RCC 7860 (cell line): ENCODE measurements at places on chromosomes 3 and 15.

GRCh38 chr3:15520185-15520584, 1.3 kb downstream of the COLQ start:
- no peak for DNase-seq

- DNase-seq, result no peak
Observed at GRCh38 chr3:5332270-5332956, 144.9 kb downstream of the EDEM1 start.

DNA sequence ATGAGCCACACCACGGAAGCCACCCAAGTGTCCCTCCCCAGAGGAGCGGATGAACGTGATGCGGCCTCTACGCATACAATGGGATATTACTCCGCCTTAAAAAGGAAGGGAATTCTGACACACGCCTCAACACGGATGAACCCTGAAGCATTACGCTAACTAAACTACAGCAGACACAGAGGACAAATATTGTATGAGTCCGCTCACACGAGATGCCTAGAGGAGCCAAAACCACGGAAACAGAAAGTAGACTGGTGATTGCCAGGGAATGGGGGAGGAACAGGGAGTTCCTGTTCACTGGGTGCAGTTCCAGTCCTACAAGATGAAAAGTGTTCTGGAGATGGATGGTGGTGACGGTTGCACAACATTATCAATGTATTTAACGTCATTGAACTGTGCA, 32.7 kb downstream of the SRGAP3 start:
- no peak for DNase-seq

DNA sequence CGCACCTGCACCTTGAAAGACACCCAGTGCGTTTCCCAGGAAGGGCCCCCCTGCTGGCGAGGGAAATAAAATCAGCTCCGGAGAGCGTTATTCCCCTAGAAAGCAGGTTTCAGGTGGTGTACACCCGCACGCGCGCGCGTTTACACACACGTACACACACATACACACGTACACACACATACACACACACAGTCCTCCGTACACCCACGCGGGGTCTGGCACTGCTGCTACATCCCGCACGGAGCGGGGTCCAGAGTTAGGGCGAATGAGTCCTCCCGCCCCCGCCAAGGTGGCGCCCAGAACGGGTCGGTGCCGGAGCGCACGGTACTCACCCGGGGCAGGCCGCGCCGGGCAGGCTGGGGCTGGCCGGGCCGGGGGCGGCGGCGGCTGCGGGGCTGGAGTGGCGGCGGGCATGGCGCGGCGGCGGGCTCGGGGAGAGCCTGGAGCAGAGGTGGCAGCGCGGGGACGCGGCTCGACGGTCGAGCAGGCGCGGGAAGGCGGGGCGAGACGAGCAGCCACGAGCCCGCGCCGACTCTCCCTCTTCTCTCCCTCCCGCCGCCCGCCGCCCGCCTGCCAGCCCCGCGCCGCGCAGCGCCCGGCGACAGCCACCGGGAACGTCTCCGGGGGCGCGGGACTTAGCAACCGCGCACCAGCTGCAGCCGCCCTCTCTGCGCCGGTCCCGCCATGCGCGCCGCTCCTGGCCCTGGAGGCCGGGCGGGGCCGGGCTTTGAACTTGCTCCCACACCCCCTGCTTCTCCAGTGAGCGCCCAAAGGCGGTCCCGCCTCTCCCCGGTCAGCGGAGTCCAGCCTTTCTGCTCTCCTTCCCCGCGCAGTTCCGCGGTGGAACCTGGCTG, at the start of gene DCLK3:
TSS of gene DCLK3 (minus strand) at position 704 of the 854 bp plus-strand sequence. CDS start at position 414, 290 bp downstream.
- no peak for DNase-seq

- peak; percentile 57 for DNase-seq
Observed at GRCh38 chr3:21839592-21839991, 88.6 kb upstream of the ZNF385D start.

DNA sequence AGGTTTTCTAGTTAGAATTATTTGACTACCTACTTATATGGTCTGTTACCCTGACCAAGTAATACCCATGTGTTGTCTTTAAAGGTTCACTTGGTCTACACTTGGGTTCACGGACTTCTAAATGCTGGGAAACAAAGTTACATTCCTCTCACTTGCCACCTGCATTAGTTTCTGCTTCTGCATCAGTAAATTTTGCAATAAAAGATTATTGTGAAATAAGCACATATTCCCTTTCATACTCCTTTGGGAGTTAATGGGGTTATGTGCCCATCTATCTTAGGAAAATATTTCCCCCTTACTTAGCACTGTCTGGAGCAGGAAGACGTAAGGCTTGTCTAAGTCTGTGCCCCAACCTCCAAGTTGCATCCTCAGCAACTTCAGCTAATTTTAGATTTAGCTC, 160.7 kb downstream of the FRMD5 start:
- DNase-seq, result no peak

- DNase-seq, result peak; percentile 21
Observed at GRCh38 chr15:62107571-62108121, 40.9 kb downstream of the C2CD4A start.

- DNase-seq, result no peak
Observed at GRCh38 chr15:68204776-68205557, at the start of gene CALML4. TSS of gene CALML4 (minus strand) at chr15:68205332. CDS start at chr15:68205247, 85 bp downstream.

DNA sequence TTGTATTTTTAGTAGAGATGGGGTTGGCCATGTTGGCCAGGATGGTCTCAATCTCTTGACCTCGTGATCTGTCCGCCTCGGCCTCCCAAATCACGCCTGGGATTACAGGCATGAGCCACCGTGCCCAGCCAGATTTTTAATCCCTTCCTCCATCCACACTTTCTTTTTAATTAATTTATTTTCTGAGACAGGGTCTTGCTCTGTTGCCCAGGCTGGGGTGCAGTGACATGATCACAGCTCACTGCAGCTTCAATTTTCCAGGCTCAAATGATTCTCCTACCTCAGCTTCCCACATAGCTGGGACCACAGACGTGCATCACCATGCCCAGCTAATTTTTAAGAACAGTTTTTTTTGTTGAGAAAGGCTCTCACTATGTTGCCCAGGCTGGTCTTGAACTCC, 43.6 kb downstream of the RAF1 start:
- no peak for DNase-seq
